Stromal cell of bone marrow (primary cell): ENCODE measurements at places on chromosomes 1 and 21.

- DNase-seq: no peak
Measured at GRCh38 chr21:43637530-43638158, 21.6 kb downstream of the HSF2BP start.

- no peak for DNase-seq
Measured at GRCh38 chr1:18482721-18483425, 2.1 kb downstream of the KLHDC7A start.

DNA sequence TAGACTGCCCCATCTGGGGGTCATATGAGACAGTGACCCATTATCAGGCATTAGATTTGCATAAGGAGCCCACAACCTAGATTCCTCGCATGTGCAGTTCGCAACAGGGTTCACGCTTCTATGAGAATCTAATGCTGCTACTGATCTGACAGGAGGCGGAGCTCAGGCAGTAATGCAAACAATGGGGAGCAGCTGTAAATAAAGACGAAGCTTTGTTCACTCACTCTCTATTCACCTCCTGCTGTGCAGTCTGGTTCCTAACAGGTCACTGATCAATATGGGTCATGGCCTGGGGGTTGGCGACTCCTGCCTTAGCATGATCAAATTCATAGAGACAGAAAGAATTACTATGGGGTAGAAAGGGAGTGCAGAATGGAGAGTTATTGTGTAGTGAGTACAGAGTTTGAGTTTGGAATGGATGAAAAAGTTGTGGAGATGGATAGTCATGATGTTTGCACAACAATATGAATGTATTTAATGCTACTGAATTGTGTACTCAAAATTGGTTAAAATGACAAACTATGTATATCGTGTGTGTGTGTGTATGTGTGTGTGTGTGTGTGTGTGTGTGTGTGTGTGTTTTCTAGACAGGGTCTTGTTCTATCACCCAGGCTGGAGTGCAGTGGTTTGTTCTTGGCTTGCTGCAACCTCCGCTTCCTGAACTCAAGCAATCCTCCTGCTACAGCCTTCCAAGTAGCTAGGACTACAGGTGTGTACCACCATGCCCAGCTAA is 42.2 kb downstream of the BTF3L4 start:
- DNase-seq: no peak

- DNase-seq: no peak
Measured at GRCh38 chr1:211145944-211146343, 12.0 kb upstream of the KCNH1 start.

DNA sequence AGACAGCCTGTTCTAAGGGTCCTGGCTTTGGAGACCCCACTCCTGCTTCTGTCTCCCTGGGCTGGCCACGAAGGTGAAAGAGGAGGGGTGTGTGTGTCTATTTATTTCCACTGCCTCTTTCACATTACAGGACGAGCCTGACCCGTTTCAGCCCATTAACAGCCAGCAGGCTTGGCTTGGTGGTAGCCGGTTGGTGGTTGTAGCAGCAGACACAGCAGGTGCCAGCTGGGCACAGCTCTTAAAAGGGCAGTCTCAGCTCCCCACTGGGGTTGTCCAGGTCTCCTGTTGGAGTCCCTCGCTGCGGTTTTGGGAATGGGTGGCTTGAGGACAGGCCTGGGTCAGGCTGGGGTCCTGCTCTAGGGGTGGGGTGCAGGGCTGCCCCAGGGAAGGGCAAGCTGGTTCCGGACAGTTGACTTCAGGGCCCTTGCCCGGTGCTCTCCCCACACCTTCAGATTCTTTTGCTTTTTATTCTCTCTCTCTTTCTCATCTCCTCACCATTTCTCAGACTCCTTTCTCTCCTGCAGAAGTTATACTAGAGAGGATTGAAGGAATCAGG is 84.6 kb downstream of the ACTL8 start:
- no peak for DNase-seq

- peak; percentile 80 for DNase-seq
Measured at GRCh38 chr1:36342426-36343185, 19.2 kb upstream of the EVA1B start.

DNA sequence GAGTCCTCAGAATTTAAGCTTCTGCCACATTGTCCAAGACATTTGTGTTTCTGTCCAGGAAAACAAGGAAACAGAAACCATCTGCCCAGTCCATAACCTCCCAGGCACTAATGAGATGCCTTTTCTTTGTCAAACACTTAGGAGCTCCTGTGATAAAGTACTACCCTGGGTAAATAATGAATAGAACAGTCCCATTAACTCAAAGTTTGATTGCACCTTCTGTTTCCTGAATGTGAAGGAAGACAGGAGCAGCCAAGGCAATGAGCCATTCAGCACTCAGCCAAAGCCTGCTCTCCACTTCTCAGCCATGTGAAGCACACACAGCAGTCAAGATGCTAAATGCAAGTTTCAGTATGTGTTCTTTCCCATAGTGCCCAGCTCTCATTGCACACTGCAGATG is 199.8 kb downstream of the SEC16B start:
- no peak for DNase-seq

- no peak for DNase-seq
Measured at GRCh38 chr1:182570611-182570970, 18.5 kb downstream of the RNASEL start.

GRCh38 chr21:15592957-15593356 is 136.8 kb upstream of the USP25 start:
- no peak for DNase-seq

GRCh38 chr1:209989525-209989924 is 51.5 kb downstream of the SYT14 start:
- peak; percentile 12 for DNase-seq

- DNase-seq: no peak
Measured at GRCh38 chr1:44417351-44418021, 12.4 kb downstream of the RNF220 start.

- no peak for DNase-seq
Measured at GRCh38 chr1:164813776-164814175, 254.8 kb downstream of the PBX1 start.

- no peak for DNase-seq
Measured at GRCh38 chr1:244212797-244213475, 161.9 kb downstream of the ZBTB18 start.

DNA sequence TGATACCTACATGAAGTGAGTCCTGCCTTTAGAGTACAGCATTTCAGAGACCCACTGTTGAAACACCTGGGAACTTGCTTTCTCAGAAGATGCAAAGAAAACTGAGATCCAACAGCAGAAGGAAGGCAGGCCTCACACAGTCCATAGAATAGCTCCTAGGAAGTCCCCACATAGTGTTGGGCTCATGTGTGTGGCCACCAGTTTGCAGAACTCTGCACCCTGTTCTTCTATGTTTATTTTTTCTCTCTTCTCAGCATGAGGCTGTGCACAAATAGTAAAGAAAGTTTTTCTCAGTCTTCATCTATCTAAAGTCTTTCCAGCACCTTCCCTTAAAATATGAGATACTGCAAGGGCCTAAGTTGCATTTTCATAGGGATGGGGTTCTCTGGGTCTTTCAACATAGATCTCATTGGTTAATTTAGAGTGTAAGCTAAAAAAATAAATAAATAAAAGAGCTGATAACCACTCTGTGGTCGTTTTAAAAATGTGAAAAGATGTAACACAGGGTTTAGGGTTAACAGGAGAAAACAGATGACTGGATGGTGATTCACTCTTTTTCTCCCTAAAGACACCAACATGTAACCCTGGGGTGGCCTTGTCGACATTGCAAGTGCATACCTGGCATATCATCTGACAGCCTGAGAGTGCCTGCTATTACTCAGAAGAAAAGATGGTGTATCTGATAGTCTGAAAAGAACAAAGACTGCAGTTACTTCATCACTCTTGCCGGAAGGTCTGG is 94.6 kb downstream of the ZC3H11B start:
- DNase-seq: no peak

DNA sequence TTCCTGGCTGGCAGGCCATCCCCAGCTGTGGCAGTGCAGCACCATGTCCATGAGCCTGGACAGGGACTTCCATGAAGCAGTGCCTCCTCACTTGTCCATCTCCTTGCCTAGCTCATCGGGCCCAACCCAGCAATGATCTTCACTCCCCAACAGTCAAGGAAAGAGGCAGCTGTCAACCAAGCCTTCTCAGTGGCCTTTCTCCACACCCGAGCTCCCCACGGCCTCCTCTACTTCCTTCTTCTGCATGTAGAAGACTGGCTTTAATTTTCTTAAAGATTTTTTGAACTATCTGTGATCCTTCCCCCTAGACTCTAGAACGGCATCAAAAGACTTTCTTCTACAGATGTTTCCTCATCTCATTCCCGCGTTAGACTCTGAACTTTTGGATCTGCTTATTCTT is 65.5 kb upstream of the COA6 start:
- no peak for DNase-seq

- DNase-seq: no peak
Measured at GRCh38 chr1:167526667-167527383, 8.5 kb upstream of the CD247 start.

DNA sequence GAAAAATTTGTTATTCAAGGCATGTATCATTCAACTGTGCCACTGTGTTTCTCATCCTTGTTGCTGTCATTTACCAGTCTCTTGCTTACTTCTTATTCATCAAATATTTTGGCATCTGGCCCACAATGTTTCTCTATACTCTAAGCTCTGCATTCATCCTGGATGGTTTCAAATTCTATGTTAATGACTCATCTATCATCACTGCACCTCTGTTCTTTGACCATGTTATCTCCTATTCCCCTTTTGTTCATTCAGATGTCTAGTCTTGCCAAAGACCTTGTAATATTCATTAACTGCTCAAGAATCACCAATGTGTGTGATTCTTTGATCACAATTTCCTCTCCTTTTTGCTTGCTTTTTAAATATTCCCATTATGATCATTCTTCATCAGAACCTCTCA is 54.6 kb upstream of the PRKACB start:
- DNase-seq: no peak

GRCh38 chr21:45154511-45155508 is 80.4 kb downstream of the ADARB1 start:
- no peak for DNase-seq

- DNase-seq: no peak
Measured at GRCh38 chr21:15772654-15773053, 42.9 kb downstream of the USP25 start.

DNA sequence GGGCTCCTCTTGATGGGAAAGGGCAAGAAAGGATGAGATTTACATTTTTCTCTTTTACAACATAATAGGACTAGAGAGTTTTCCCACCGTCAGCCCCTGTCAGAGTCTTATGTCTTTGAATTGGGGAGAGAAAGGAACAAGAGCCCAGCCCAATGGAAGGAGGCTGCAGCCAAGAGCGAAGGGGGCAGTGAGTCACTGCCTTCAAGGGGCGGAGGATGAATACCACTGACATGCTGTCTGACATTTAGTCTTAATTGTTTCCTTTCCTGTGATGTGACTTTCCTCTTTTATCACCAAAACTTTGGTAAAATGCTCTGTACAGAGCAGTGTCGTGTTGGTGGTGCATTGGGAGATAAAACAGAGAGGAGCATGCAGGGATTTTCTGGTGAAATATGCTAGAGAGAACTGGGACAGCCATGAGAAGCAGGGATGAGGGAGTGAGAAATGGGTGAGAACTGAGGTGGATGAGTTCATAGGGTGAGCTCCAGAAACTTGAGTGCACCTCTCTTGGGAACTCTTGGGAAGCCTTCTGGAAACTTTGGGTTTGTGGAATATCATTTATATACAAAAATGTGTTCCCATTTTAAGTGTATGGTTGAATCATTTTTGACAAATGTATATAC is 179.9 kb upstream of the FGGY start:
- DNase-seq: peak; percentile 48

DNA sequence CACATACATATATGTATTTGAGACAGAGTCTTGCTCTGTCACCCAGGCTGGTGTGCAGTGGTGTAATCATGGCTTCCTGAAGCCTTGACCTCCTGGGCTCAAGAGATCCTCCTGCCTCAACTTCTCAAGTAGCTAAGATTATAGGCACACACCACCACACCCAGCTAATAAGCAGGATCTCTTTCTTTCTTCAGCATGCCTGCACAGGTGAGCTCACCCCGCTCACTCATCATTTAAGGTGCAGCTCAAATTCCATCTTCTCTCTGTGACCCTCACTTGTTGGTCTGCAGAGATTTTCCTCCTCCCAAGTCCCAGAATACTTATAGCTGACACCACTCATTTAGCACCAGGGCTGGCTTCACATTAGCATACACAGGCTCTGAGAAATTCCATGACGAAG is 209.1 kb upstream of the MAP1LC3C start:
- no peak for DNase-seq

DNA sequence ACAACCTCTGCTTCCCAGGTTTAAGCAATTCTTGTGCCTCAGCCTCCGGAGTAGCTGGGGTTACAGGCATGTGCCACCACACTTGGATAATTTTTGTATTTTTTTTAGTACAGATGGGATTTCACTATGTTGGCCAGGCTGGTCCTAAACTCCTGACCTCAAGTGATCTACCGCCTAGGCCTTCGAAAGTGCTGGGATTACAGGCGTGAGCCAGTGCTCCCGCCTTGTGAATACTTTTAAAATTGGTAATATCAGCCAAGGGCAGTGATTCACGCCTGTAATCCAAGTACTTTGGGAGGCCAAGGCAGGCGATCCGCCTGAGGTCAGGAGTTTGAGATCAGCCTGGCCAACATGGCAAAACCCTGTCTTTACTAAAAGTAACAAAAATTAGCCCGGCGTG is 33.7 kb downstream of the ZYG11B start:
- no peak for DNase-seq

DNA sequence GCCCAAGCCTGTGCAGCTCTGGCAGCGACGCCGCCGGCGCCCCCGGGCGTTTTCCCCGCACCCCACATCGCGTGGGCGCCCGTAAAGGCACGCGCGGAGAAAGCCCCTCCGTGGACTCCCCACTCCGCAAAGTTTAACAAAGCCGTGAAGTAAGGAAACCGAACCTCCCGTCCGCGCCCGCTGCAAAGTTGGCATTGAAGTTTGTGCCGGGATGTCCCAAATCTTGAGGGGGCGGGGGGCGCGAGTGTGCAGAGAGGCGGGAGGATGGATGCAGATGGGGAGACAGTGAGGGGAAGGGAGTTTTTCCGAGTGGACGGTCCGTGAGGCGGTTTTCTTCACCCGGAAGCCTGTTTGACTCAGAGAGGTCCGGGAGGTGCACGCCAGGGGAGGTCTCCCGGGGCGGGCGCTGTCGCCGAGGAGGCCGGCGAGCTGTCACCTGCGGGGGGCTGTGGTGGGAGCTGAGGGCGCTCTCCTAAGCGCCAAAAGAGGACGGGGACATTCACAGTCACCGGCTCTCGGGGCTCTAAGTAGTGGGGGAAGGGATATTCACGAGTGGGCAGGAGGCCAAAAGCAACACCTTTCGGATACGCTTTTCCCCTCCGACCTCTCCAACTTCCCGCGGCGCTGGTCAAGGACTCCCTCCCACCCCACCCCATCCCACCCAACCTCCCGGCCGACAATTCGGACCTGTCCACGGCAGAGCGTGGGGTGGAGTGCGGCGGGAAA is 1.3 kb downstream of the WLS start:
- DNase-seq: no peak

- DNase-seq: no peak
Measured at GRCh38 chr1:65964123-65964522, 171.4 kb downstream of the PDE4B start.

- DNase-seq: no peak
Measured at GRCh38 chr1:211829343-211830054, 1.1 kb downstream of the LPGAT1 start.

DNA sequence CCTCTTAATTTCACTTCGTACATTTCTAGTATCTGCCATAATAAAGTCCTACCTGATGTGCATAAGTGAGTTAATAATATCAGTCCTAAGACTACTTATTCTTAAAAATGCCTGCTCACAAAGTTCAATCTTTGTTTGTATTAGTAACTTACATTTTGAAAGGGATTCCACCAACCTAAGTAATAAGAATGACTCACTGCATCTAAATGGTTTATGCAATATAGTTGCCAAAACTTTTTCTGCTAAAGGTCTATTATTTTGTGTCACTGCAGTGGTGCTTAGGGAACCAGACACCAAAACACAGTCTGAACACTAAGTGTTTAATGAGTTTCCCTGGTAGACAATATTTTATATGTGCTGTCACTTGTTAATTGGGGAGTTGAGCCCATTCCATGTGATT is 1.8 kb downstream of the ZNF669 start:
- DNase-seq: no peak
